ENCODE measurements at places on chromosomes 3 and 15. TPM values are rescaled to one million over a fixed set of nuclear protein-coding genes. Genes with fewer than 3 reads are reported as not detected.

CGNL1 gene
- 9.1 TPM for polyA plus RNA-seq

SST gene
- 140 TPM for polyA plus RNA-seq

HCN4 gene
- 7.4 TPM for polyA plus RNA-seq

BCHE gene
- polyA plus RNA-seq: 2.7 TPM

SLC7A14 gene
- 5.9 TPM for polyA plus RNA-seq

SKOR1 gene
- 0.49 TPM for polyA plus RNA-seq

ITIH1 gene
- polyA plus RNA-seq: not detected

IQCF5 gene
- not detected for polyA plus RNA-seq

C15orf39 gene
- 15.4 TPM for polyA plus RNA-seq

ZIC4 gene
- 0.49 TPM for polyA plus RNA-seq
